NCI-H187 (cell line): ENCODE measurements at places on chromosomes 16 and 17.

- peak; percentile 46 for DNase-seq
Measured at GRCh38 chr17:33038740-33039139, 47.1 kb downstream of the SPACA3 start.

GRCh38 chr17:79647456-79647915 lies 36.6 kb upstream of the RBFOX3 start:
- no peak for DNase-seq

GRCh38 chr17:73911726-73912372 lies 267.6 kb upstream of the SDK2 start:
- no peak for DNase-seq

- peak; percentile 57 for DNase-seq
Measured at GRCh38 chr17:77734371-77735080, 224.0 kb upstream of the TNRC6C start.

- no peak for DNase-seq
Measured at GRCh38 chr16:30910427-30911029, 12.8 kb upstream of the FBXL19 start.

DNA sequence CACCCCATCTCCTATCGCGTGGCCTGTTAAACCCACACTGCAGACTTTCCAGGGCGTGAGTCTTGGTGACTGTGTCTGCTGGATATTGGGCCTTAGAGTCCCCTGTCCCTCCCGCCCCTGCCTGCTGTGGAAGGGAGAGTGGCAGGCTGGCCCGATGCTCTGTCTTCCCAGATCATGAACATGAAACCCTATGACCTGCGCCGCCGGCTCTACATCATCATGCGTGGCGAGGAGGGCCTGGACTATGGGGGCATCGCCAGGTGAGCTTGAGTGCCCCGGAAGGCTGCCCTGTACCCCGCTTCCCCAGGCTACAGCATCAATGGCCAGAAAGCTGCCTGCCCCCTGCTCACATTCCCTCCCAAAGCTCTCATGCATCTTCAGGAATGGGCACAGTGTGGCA lies 19.5 kb upstream of the CLEC18A start:
- no peak for DNase-seq

DNA sequence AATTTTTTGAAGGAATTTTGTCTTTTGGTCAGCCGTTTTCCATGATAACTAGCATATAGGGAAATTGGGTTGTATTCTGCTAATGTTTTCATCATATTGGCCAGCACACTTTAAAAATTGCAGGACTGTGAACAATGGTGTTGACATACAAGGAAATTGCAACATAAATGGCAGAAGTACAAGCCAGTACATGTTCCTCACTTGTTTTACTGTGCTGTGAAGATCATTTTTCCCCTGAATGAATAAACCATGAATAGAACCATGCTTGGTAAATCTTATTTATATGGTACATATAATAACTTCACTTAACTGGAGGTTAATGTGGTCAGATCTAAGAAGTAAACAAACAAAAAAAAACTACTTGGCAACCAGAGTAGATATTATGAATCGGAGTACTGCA lies 22.8 kb downstream of the OMG start:
- no peak for DNase-seq

DNA sequence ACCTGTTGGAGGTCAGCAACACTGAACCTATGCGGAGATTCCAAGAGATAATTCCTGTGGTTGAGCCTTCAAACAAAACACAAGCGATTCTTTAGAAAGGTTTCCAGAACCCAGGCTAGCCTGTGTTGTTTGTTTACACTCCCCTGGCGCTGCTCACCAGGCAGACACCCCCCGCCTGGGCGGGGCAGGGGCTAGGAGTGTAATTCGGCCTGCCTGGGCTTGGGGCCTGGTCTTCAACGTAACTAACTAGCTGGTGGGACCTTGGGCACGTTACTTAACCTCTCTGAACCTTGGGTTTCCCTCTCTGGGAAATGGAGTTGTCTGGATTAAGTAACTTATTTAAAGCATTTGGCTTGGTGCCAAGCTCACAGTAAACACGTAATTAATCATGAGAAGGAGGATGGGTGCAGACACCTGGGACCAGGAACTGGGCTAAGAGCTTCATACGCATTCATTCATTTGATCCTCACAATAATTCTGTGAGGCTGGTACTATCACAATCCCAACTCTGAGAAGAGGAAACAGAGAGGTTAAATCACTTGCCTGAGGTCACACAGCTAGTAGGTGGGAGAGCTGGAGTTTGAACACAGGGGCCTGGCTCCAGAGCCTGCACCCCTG lies 7.6 kb upstream of the ARHGAP27 start:
- no peak for DNase-seq

- DNase-seq = no peak
Measured at GRCh38 chr17:48543107-48543853, 1.6 kb downstream of the HOXB2 start.

DNA sequence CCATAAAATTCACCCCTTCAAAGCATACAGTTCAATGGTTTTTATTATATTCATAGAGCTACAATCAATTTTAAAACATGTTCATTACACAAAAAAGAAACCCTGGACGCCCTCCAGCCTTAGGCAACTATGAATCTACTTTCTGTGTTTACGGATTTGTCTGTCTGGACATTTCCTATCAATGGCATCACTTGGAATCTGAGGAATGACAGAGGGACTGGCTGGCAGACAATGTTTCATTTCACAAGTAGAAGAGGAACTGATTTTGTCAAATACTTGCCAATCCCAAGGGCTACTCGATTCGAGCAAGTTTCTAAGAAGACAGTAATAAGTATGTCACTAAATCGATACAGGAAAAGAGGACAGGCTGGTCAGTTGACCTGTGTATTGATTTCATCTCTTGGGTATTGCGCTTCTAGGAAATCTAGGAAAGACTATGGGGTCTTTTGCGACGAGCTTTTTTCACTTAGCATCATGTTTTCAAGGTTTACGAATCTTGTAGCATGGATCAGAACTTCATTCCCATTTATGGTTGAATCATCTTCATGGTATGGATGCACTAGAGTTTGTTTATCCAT lies 56.6 kb downstream of the RGS9 start:
- DNase-seq = no peak

DNA sequence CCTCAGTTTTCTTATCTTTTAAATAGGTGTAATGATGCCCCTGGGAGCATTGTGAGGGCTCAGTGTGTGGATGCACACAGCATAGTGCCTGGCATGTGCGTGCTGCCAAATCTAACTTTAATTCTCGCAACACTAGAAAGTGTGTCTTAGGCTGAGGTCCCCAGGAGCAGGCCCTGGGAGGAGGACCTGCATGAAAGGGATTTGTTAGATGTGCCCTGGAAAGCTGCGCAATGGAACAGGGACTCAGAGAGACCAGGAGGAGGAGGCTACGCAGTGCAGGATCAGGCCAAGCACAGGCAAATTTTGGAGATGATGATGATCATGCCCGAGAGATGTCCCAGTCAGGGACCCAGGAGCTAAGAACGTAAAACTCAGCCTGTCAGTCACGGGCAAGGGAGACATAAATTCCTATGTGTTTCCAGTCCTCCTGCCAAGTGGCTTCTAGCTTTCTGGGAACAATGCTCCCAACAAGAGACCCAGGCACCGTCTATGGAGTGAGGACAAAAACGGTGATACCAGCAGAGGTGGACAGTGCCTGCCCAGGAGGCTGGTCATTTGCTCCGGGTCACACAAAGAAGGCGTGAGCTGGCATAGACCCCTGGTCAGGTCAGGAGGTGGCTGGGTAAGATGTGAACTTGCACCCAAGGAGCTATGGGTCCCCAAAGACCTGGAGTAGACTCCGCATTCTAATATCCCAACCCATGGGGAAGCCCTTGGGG lies 352.2 kb upstream of the TNRC6C start:
- DNase-seq = no peak

- no peak for DNase-seq
Measured at GRCh38 chr17:1720856-1721386, 3.6 kb upstream of the WDR81 start.
